Stimulated activated naive B cell treated with anti-CD40 and anti-IgM and Interleukin-4, amounts not matched to agents 10 μg/mL and 1 μg/mL and 100 μg/mL, for 72 hours (primary cell): ENCODE measurements at places on chromosomes 11 and 22.

DNA sequence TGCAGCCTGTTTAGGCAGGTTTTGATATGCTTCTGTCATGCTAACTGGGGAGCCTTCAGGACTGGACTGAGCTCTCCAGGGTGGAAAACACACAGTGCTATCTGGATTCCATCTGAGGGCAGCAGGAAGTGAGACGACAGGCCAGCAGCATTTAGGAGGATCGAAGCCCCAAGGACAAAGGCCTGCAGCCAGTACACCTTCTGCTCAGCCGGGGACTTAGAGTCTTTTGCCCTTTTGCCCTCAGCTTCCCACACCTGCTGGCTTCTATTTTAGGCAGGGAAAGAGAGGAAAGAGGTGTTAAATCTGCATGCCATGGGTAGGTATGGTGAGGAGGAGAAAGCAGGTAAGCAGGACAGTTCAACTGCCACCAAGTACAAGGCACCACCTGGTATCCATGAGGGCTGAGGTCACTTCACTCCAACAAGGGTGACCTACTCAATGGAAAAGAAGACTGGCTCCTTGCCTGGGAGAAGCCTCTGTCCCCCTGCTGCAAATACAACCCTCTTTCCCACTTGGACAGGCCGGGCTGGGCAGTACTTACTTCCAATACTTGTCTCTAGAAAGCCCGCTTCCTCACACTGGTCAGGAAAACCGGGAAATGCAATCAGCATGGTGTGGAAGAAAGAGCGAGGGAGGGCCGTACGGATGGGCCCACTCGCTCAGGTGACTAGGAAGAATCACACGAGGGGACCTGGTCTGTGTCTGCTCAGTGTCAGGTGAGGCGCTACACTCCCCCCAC, 12.3 kb downstream of the LARGE2 start:
- no peak for DNase-seq
- peak overlapping the region; percentile 93 for H3K27ac ChIP-seq
- H3K4me1 ChIP-seq = peaks cover 90% of the 10 kb centered on the region
- H3K27me3 ChIP-seq = no peaks in the 10 kb centered on the region

DNA sequence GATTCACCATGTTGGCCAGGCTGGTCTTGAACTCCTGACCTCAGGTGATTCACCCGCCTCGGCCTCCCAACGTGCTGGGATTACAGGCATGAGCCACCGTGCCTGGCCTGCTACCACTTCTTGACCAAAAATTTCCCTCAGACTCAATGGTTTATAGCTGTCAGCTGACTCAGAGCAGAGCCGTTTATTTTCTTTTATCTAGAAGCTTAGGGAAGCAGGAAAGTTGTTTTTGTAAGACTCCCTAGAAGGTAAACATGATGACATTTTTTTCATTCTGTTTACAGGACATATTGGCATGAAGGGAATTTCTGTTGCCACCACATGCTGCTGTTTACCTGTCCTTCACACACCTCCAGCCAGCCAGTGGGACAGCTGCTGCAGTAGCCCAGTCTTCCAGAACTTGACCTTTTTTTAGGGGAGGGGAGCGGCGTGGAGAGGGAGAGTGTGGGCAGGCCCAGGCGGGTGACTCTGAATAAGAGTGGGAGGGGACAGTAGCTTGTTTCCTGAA, 56.1 kb upstream of the PTPRJ start:
- no peaks in the 10 kb centered on the region for H3K27me3 ChIP-seq
- peak overlapping the region; percentile 65 for H3K27ac ChIP-seq
- H3K4me3 ChIP-seq = no peak overlapping the region
- no peaks in the 10 kb centered on the region for H3K36me3 ChIP-seq
- peaks cover 89% of the 10 kb centered on the region for H3K4me1 ChIP-seq
- DNase-seq = no peak

GRCh38 chr22:23524226-23524625, 55.9 kb downstream of the IGLL1 start:
- H3K27me3 ChIP-seq = peaks cover 22% of the 10 kb centered on the region
- no peak overlapping the region for H3K4me3 ChIP-seq
- peaks cover 24% of the 10 kb centered on the region for H3K4me1 ChIP-seq
- no peaks in the 10 kb centered on the region for H3K36me3 ChIP-seq
- DNase-seq = no peak
- H3K27ac ChIP-seq = no peak overlapping the region

DNA sequence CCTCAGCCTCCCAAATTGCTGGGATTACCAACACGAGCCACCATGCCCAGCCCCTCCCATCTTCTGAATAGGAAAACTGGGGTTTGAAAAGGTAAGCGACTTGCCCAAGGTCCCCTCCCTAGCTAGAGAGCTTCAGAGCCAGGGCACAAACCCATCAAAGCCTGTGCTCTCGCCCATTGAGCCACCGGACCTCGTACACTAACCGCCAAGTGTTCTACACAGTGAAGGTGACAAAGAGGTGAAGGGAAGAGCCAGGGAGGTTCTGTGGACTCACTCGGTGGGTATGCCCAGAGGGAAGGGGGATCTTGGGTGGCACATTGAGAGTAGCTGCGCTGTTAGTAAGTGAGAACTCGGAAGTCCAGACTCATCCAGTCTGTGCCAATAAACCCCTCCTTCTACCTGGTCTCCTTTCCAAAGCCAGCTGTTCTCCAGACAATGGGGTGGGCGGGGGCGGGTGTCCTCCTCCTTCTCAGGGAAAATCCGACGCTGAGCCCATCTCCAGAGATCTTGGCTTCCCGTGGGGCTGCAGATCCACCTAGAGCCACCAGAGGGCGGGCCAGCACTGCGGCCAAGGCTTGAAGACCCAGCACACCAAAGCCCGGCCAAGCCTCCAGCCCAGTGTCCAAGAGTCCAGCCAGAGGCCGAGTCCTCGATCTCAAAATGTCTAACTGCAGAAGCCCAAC, 3.2 kb upstream of the RTN4RL2 start:
- H3K4me1 ChIP-seq = peaks cover 36% of the 10 kb centered on the region
- peak overlapping the region; percentile 32 for H3K27ac ChIP-seq
- peaks cover 41% of the 10 kb centered on the region for H3K27me3 ChIP-seq
- peak; percentile 72 for DNase-seq

DNA sequence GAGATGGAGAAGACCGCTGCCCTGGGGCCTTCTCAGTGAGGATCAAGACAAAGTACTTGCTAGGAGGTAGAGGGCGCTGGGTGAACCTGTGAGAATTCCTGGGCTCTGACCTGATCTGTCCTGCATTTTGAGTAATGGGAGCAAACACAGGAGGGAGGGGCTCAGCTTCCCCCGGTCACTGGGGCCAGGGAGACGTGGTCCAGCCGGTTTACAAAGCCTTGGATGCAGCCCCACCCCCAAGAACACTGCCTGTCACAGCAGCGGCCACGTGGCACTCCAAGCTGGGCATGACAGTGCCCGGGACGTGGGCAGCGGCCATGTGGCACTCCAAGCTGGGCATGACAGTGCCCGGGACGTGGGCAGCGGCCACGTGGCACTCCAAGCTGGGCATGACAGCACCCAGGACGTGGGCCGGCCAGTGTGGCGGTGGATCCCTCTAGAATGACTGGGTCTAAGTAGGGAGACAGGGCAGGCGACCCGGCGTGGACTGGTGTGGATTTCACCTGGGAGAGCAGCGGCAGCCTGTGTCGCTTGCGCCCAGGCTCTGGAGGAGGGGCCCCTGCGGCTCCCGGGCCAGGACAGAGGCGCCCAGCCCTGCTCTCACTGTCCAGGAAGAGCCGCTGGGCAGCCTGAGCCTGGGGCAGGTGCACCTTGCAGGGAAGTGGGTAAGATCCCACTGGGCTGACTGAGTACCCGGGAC, 2.5 kb upstream of the TTLL8 start:
- DNase-seq = no peak
- H3K4me1 ChIP-seq = peaks cover 16% of the 10 kb centered on the region
- H3K27me3 ChIP-seq = peaks cover 51% of the 10 kb centered on the region
- no peak overlapping the region for H3K4me3 ChIP-seq
- H3K27ac ChIP-seq = no peak overlapping the region
- no peaks in the 10 kb centered on the region for H3K36me3 ChIP-seq

GRCh38 chr11:114001416-114001815, 26.5 kb downstream of the HTR3A start:
- no peaks in the 10 kb centered on the region for H3K4me1 ChIP-seq
- no peaks in the 10 kb centered on the region for H3K36me3 ChIP-seq
- H3K27me3 ChIP-seq = peaks cover 24% of the 10 kb centered on the region
- no peak for DNase-seq
- H3K27ac ChIP-seq = no peak overlapping the region

GRCh38 chr11:47495856-47496217, 46.9 kb upstream of the RAPSN start:
- no peaks in the 10 kb centered on the region for H3K27me3 ChIP-seq
- H3K36me3 ChIP-seq = peaks cover 9% of the 10 kb centered on the region
- H3K27ac ChIP-seq = no peak overlapping the region
- no peak overlapping the region for H3K4me3 ChIP-seq
- peaks cover 21% of the 10 kb centered on the region for H3K4me1 ChIP-seq

DNA sequence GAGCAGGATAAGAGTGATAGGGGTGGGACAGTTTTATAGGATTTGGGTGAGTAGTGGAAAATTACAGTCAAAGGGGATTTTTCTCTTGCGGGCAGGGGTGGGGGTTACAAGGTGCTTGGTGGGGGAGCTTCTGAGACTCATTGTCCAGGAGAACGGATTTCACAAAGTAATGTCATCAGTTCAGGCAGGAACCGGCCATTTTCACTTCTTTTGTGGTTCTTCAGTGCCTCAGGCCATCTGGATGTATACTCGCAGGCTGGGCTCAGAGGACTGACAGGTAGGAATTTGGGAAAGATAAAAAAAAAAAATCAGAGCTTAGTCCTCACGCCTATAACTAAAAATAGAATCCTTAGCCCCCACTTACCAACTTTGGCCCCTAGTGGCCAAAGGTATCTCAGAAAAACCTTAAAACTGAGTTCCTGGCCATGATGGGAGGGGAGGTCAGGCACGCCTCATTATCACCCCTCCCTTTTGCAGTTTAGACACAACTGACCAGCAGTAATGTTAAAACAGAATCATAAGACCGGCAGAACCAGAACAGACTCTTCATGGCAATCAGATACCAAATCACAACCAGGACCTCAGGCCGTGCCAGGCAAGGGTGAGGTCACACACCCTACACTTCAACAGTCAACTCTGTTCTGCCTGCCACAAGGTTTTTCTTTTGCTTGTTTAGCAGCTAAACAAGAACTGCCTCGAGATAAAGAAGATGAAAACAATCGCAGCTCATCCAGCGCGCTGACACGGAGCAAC, 8.9 kb upstream of the APOBEC3G start:
- peak; percentile 22 for DNase-seq
- no peak overlapping the region for H3K27ac ChIP-seq
- peaks cover 11% of the 10 kb centered on the region for H3K36me3 ChIP-seq
- H3K4me1 ChIP-seq = peaks cover 31% of the 10 kb centered on the region

DNA sequence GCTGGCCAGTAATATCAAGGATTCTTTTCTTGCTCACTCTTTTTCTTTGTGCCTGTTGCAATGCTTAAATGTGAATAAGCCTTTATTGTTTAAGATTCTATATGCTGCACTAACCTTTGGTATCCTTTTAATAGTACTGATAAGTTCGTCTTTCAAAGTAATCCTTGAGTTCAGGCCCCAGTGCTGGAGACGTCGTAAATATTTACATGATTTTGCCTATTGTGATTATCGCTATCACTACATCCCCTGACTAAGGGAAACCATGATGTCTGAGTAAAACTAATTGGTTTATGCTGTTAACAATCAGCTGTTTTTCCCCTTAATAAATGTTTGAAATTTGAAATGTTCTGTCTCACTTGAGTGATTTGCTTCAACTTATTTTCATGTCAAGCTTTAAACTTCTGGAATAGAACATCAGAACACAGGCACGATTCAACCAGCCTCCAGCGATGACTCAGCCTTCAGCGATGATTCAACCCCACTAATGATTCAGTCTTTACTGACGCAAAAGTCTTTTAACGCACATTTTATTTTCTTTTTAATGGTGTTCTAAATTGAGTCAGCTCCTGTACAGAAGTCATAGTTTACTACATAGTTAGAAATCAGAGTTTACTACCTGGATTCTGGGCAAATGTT, 3.9 kb downstream of the HTATIP2 start:
- peaks cover 37% of the 10 kb centered on the region for H3K36me3 ChIP-seq
- no peak overlapping the region for H3K4me3 ChIP-seq
- no peak overlapping the region for H3K27ac ChIP-seq
- no peaks in the 10 kb centered on the region for H3K27me3 ChIP-seq
- peaks cover 20% of the 10 kb centered on the region for H3K4me1 ChIP-seq

DNA sequence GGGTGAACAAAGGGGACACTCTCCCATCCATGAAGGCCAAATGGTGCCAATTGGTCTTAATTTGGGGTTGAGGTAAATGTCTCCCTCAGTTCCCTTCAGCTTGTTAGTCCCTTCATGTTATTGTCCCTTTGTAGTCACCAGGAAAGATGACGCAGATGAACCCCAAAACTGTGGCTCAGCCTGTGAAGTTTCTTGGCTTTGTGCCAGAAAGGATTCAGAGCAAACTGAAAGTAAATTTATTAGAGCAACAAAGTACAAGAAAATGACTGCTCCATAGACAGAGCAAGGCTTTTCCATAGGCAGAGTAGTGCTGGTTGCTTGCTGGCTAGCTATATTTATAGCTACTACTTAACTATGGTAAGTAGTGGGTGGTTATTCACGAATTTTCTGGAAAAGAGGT, 16.7 kb downstream of the OR4C3 start:
- H3K36me3 ChIP-seq = peaks cover 2% of the 10 kb centered on the region
- no peaks in the 10 kb centered on the region for H3K4me1 ChIP-seq
- H3K27me3 ChIP-seq = peaks cover 7% of the 10 kb centered on the region
- DNase-seq = no peak

DNA sequence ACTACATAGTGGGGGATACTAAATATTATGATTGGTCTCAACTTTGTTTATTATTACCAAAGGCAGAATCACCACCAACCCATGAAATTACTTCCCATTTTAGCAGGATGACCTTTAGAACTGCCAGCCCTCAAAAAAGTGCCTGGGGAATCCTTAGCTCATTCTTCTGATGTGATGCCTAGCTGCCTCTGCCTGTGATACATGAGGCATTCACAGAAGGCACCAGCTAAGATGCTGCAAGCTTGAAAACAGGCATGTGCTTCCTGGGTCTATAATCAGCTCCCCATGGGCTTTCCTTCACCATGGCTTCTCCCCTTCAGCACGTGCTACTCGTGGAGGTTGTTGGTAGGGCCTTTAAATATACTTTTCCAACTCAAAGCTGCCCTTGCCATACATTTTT, 50.4 kb upstream of the ARHGAP20 start:
- no peak overlapping the region for H3K27ac ChIP-seq
- peaks cover 9% of the 10 kb centered on the region for H3K4me1 ChIP-seq
- H3K36me3 ChIP-seq = no peaks in the 10 kb centered on the region
- H3K4me3 ChIP-seq = no peak overlapping the region

- H3K27me3 ChIP-seq = peaks cover 28% of the 10 kb centered on the region
- H3K4me1 ChIP-seq = peaks cover 3% of the 10 kb centered on the region
- DNase-seq = peak; percentile 50
- no peak overlapping the region for H3K27ac ChIP-seq
- H3K36me3 ChIP-seq = no peaks in the 10 kb centered on the region
These were observed 122.8 kb downstream of the HIPK3 start for GRCh38 chr11:33379947-33380346.

- no peaks in the 10 kb centered on the region for H3K36me3 ChIP-seq
- H3K4me1 ChIP-seq = no peaks in the 10 kb centered on the region
- H3K4me3 ChIP-seq = no peak overlapping the region
- peaks cover 17% of the 10 kb centered on the region for H3K27me3 ChIP-seq
- H3K27ac ChIP-seq = no peak overlapping the region
These were observed 51.9 kb upstream of the USP47 start for GRCh38 chr11:11789735-11790369.
